ENCODE measurements at places on chromosomes 2 and 18.

- no peak for DNase-seq
Observed at GRCh38 chr18:44098551-44099098, 582.1 kb upstream of the SETBP1 start.

DNA sequence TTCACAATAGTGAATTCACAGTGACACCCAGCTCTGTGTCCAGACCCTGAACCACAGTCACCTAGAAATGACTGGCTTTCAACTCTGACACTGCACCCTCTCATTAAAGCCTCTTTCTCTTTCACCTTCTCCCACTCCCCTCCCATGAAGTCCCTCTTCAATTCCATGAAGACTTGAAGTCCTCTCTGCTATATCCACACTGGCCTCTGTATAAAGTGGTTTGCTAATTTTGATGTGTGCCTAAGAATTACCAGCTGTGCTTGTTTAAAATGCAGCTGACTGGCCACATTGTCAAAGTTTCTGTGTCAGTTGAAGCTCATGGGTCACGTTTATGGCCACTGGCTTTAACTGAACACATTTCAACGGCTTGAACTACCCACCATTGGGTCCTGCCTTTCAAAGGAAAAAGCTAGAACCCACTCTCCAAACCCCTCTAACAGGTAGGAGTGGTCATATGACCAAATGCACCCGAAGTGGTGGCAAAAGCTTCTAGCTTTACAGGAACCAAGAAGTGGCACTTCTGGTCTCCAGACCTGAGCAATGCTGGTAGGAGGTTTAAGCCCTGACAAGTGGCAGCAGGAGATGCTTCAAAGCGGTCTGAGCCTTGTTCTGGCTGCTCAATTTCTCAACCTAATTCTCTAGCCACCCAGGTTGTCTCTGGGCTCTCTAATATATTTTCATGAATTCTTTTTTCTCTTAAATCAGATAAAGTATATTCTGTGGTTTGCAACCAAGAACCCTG lies 34.2 kb downstream of the B4GALT6 start:
- no peak for DNase-seq

DNA sequence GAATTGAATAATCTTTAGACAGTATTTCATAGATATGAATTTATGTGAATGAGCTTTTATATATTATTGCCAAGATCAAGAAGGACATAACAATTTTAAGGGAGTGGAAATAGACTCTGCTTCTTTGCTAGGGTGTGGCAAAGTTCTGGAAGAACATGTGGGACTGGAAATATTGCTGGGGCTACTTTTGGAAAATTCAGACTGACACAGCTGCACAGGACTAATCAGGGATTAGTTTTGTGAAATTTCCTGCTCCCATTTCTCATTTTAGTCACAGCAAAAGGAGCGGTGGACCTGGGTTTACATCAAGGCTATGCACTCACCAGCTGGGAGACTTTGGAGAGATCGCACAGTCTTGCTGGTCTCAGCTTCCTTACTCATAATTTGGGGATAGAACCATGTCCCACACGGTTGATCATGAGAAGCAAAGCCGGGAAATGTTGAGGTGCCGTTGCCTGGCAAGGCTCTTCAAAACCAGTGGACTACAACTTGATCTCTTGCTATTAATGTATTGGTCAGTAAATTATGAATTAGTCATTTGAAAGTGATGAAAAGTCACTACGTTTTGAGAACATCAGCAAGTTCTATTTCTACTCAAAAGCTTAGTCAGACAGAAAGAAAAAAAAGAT lies 42.4 kb downstream of the IL1RL2 start:
- no peak for DNase-seq

DNA sequence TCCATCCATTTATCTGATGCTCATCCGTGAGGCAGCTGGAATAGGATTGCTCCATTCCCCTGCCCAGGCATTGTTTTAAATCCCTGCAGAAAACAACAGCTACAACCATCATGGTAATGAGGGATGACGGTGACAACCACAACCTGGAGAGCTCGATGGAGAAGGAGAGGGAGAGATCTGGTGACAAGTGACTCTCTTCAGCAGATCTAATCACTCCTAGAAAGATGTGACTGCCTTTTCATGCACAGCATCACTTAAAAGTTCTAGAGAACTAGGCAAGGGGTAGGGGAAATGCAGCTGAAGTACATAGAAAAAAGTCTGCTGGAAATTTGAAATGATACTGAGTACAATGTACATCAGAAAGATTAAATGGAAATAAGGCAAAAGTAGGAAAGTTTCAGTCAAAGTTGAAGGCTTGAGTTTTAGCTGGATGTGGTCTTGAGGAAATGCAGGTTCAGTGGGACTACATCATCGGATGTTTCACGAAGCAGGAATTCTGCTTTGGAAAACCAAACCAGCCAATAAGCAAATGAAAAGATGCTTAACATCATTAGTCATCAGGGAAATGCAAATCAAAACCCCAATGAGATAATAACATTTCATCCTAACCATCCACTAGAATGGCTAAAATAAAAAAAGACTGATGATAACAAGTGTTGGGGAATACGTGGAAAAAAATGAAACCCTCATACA lies 6.8 kb upstream of the ARHGAP25 start:
- DNase-seq = no peak

- DNase-seq = no peak
Observed at GRCh38 chr18:21112543-21113105, 1.0 kb upstream of the ROCK1 start.
